Peyer's patch (tissue), 4 donors: ENCODE measurements at places on chromosomes 4 and X.

GRCh38 chrX:134026565-134027311 lies 41.3 kb upstream of the GPC3 start:
- peak; percentile 34 for DNase-seq

GRCh38 chrX:18465051-18465450 lies 39.6 kb downstream of the CDKL5 start:
- DNase-seq, result no peak

DNA sequence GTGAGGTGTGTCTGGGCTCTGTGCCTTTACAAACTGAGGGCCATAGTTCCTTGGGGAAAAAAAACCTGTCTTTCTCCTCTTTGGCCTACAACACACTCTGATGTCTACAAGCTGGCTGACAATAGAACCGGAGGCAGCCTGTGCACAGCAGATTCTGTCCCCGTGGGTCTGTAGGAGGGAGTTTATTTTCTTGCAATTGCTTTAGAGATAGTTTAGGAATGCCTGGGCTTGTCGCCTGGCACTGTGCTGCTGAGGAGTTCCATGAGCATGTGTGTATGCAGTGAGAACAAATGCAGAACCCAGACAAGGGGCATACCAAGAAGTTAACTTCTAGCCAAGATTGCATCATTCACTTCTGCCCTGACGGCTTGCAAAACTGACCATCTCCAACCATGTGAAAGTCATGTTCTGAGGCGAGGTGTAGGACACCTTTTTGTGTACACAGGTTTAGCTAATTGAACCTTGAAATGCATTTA lies 54.1 kb downstream of the CCNI start:
- DNase-seq, result no peak

GRCh38 chr4:126850286-126850685 lies 782.5 kb upstream of the INTU start:
- no peak for DNase-seq

DNA sequence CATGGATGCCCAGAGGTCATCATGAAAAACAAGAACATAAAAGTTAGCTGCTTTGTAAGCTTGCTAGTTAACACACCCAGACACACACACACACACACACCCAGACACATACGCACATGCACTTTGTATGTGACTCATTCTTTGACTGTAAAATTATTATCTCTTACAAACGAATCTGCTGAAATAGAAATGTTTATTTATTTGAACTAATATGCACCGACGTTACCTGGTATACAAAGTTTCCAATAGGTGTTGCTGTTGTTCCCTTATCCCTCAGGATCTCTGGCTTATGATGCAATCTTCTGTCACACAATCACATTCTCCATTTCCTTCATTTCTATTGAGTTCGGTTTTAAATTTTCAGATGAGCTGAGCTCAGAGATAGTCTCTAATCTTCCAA lies 209.3 kb downstream of the PTTG2 start:
- DNase-seq, result no peak

DNA sequence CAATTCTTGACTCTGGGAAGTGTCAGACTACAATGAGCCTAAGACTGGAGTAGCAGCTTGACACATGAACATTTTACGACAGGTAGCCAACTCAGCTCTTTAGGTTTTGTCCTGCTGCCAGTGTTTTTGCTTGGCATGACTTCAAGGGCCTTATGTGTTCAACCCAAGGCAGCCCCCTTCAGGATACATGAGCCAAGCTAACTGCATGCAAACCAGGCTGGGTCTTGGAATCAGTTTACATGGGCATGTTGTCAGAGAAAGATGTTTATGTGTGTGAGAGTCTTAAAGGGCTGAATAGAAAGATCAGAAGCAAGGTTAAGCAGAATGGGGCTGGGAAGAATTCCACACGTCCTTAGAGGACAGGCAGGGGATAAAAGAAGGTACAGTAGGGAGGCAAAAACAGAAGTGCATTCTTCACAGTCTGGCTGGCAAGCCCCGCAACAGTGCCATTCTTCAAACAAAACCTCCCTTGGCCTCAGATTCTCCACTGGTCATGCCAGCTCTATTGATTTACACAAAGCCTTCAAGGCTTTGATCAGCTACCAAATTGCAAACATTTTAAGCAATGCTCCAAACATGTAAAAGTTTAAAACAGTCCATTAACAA lies 97.3 kb downstream of the NKX6-1 start:
- DNase-seq, result no peak

DNA sequence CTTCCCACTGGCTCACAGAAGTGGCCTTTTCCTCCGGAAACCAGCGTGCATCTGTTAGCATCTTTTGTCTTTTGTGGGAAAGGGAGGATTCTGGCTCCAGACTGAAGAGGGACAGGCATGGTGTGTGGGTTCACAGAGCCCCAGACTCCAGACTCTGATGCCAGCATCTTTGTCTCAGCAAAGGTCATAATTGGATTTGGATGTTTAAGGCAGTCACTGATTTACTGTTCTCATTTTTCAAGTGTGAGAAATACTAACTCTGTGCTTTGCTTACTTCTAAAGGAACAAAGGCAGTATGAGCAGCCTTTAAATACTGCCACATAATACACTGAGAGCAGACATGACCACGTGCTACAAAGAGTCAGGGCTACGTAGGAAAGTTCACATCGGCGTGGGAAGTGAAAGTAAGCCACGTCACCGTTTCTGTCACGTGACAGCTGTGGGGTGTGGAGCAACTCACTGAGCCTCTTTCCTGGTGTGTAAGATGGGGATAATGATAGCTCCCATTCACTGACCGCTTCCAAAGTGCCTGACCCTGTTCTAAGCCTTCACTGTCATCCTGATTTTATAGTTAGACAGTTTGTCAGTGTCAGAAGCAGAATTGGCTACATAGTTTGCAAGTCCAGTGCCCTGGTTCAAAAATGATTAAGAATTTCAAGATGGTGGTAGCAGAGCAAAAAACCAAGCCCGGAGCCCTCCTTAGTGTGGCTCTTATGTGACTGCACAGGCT lies 24.8 kb upstream of the TMSB4X start:
- DNase-seq, result peak; percentile 95

- DNase-seq, result no peak
Measured at GRCh38 chr4:134702374-134702773, 500.8 kb upstream of the PABPC4L start.

- no peak for DNase-seq
Measured at GRCh38 chrX:111352424-111352823, 59.6 kb downstream of the DCX start.

DNA sequence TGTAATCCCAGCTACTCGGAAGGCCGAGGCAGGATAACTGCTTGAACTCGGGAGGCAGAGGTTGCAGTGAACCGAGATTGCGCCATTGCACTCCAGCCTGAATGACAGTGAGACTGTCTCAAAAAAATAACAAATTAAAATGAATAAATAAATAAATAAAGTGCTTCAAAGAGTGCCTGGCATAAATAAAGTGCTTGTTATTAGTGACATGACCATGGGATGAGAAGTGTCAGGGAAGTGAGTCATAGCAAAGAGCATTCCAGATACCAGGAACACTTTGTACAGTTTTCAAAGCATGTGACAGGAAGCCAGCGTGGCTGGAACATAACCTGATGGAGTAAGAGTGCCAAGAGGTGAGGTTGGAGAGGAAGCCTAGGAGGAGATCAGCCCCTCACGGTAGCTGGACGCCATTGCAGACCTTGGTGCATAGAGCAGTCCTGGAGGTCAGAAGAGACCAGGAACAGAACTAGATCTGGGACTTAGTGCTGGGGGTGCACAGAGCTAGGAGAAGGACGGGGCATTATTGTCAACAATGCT lies 6.0 kb upstream of the WDR13 start:
- DNase-seq, result peak; percentile 69

DNA sequence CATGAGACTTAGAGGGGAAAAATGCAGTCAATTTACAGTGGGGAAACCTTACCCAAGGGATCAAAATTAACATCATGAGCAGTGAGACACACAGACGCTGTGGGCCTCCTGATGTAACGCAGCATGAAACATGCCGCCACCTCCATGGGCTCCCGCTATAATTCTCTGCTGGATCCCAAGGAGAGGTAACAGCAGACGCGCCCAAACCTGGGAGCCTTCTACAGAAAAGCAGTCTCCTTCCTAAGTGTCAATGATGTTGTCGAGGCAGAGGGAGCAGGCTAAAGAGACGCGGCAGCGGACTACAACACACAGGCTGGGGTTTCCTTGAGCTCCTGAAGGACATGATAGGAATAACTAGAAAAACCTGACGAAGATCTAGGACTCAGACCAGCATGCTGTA lies 142.3 kb downstream of the AFAP1 start:
- DNase-seq, result no peak

- no peak for DNase-seq
Measured at GRCh38 chr4:124631760-124632159, 80.8 kb downstream of the ANKRD50 start.

DNA sequence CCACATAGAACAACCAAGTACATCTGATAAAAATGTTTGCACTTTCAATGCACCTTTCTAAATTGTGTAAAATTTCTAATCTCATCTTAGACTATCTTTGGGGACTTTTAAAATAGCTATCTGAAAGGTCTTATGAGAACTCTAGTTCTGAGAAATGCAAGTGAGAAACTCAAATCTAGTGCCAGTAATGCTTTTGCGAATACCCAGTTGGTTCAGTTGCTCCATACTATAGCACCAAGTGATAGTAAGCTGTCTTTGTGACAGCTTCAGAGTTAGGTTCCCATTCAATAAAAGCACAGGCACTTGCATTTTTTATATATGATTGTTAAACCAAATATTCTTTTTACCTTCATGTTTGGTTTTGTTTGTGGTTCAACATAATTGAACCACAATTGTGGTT lies 4.5 kb upstream of the ITM2A start:
- DNase-seq, result no peak

DNA sequence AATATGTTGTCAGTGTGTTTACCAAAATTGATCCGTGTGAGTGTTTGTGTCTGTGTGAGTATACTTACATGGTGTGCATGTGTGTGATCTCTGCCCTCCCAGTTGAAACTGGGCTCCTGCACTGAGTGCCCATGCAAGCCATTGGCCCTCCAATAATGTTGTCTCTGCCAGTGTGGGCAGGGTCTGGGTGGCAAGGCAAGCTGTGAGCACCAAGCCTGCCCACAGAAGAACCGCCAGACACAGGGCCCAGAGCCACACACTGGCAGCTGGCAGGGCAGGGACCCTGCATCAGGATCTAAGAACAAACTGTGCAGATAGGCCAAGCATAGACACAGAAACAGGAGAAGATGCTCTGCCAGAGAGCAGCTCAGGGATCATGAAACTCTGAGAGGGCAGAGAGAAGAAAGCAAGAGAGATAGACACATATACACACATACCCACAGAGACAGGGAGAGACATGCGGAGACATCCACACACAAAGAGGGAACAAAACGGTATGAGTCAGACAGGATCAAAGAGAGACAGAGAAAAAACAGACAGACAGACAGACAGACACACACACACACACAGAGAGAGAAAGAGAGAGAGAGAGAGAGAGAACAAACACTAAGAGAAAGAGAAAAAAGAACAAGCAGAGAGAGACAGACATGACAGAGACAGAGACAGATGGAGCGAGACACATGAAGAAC lies 555.0 kb downstream of the MID1IP1 start:
- DNase-seq, result no peak

DNA sequence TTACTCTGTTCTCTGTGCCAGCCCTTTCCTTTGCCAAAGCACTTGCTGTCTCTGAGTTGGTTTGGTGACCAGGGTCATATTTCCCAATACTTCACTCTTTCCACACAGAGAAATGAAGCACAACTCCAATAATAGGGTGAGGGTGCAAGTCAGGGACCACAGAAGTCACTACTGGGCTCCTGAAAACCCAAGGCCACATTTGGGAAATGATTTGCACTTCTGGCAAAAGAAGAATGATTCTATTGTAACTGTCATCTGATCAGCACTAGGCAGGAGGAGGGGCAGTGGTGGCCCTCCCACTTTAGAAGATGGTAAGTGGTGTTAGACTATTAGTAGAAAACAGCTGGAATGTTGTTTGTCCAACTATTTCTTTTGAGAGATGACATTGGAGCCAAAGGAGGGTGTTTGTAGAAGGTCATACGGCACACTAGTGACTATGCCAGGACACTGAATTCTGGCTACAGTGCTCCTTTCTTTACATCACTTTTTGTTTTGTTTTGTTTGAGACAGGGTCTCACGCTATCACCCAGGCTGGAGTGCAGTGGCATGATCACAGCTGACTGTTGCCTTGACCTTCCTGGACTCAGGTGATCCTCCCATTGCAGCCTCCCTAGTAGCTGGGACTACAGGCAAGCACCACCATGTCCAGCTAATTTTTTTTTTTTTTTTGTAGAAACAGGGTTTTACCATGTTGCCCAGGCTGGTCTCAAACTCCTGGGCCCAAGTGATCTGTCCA lies 10.8 kb upstream of the HADH start:
- no peak for DNase-seq

DNA sequence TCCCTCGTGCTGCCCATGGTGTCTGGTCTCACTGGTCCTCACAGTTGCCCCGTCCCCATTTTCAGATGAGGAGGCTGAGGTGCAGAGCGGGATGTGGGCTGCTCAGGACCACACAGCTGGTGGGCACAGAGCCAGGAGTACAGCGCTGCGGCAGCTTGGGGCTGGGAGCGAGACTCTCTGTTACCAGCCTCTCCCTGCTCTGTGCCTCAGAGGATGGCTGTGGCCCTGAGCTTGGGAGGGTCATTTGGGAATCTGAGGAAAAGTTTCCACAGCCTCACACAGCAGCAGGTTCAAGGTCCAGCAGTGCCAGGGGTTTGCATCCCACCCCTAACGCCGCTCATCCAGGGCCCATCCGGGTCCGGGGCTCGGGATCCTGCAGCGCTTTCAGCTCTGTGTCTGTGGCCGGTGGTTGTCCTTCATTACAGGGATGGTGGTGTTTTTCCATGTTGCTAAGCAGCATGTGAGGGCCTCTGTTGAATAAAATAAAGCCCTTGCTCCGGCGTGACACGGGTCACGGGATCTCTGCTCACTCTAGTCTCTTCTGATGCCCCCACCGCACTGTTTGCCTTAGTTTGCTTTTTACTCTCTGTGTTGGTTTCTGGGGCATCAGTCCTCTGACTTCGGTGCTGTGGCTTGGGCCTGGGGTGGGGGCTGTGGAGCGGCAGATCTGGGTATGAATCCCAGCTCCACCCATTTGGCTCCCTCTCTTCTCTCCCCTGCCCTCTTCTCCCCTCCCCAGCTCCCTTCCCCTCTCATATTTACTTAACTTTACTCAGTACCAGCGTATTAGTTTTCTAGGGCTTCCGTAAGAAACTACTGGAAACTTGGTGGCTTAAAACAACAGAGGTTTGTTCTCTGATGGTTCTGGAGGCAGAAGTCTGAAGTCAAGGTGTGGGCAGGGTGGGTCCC lies 6.5 kb downstream of the WFS1 start:
- DNase-seq, result no peak

DNA sequence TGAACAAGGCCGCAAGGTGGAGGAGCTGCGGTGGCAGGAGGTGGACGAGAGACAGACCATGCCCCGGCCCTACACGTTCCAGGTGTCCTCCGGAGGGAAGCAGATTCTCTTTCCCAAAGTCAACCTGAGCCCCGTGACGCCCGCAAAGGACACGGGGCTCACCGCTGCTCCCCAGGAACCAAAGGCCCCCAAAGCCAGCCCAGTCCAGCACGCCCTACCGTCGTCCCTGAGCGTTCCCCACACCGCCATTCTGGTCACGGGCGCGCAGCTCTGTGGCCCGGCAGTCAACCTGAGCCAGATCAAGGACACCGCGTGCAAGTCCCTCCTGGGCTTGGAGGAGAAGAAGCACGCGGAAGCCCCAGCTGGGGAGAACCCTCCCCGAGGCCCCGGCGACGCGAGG lies 72.2 kb downstream of the AASDH start:
- DNase-seq, result no peak

GRCh38 chr4:184826691-184827270 lies 1.0 kb upstream of the ACSL1 start:
- no peak for DNase-seq
